ENCODE measurements at places on chromosomes 13 and 19.

- no peak for DNase-seq
Measured at GRCh38 chr13:20438801-20439200, 86.9 kb downstream of the CRYL1 start.

DNA sequence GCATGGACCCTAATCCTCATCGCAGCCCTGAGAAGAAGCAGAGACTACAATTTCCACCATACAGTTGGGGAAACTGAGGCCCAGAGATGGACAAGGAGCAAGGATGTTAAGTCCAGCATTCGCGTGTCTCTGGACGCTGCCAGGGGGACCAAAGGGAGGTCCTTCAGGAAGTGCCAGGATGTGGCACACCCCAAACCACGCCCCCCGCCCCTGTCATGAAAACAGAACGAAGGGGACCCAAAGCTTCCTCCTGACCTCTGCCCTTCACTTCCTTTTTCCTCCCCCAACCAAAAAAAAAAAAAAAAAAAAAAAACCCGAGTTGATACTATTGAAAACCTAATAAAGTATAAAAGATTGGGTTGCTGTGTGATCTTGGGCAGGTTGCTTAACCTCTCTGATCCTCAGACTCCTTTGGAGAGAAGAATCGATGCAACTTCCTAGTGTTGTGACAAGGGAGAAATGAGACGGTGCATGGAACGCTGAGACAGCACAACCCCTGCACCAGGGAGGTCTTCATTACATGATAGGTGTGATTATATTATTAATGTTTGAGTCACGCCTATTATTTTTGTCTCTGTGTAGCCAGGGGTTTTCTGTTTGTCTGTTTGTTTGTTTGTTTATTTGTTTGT, 2.7 kb upstream of the ZBTB7A start:
- peak; percentile 68 for DNase-seq

- no peak for DNase-seq
Measured at GRCh38 chr13:34371645-34372395, 553.9 kb downstream of the RFC3 start.

DNA sequence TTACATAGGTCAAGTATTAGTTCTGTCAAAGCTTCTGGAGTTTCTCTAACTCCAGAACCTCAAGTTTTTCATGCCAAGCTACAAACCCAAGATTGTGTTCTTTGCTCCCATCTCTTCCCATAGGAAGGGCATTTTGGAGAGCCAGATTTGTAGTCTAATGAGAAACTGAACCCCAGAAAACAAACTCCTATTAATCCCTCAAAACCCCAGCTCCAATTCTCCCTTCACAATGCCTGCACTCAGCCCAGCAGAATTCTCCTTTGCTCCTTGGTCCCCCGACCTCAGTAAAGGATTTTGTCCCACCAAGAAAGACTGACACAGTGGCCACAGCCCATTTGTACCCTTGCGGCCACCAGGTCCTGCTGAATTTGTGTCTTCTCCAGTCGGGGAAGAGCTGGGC, 8.4 kb downstream of the USHBP1 start:
- no peak for DNase-seq

DNA sequence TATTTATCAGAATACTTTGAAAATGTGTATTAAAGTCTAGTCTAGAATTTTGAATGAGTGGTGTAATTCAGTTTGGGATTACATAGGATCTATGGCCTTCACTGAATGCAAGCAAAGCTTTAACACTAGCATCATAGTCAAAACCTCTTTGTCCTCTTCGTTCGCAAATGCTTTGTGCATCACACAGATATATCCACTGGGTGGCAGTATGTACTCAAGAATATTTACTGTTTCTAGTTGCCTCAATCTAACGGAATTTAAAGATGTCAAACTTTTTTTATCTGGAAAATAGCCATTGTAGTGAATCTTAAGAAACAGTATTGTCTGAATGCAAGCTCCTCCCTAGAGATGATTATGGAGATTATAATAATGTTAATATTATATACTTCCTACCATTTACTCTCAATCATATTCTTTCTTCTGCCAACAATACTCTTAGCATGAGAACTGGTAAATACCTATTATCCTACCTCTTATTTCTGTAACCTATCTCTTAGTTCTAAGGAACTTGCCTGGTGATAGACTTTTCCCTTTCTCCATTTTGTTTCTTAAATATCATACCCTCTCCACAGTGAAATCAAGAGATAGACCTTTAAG, 25.8 kb downstream of the LACC1 start:
- peak; percentile 13 for DNase-seq

GRCh38 chr13:33353210-33353609, 67.7 kb upstream of the STARD13 start:
- no peak for DNase-seq

Measured in activated CD4-positive, alpha-beta T cell treated with anti-CD3 and anti-CD28 coated beads for 48 hours (primary cell).